Bone marrow (tissue), 2 donors: ENCODE measurements at places on chromosomes 7 and 10.

DNA sequence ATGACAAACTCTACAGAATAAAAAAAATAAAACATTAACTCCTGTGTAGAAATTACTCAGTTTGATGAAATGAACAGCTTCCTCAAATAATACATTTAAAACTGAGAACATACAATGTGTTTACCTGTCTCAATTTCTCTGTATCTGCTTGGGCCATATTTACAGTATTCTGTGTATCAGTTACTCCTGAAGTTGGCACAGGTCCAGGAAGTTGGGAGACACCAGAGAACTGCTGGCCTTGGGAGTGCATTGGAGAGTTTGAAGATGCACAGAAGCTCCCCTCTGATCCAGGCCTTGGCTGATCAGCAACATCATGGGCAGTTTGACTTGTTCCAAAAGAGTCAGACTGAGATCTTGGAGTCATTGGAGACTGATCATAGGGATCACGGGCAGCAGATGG is 155.1 kb downstream of the GALNT11 start:
- DNase-seq: no peak

- no peak for DNase-seq
These were observed 158.1 kb upstream of the PHF14 start for GRCh38 chr7:10815546-10815945.

- DNase-seq: no peak
These were observed 761 bp downstream of the PTF1A start for GRCh38 chr10:23192712-23193434.

- DNase-seq: no peak
These were observed 2.1 kb upstream of the JMJD1C start for GRCh38 chr10:63467841-63468240.

- peak; percentile 87 for DNase-seq
These were observed 14.3 kb downstream of the ZC3HAV1 start for GRCh38 chr7:139095194-139095659.
